ENCODE measurements at places on chromosomes 3 and 15.
A peak's percentile ranks its signal among the peaks of the same experiment; 100 is the strongest.

DNA sequence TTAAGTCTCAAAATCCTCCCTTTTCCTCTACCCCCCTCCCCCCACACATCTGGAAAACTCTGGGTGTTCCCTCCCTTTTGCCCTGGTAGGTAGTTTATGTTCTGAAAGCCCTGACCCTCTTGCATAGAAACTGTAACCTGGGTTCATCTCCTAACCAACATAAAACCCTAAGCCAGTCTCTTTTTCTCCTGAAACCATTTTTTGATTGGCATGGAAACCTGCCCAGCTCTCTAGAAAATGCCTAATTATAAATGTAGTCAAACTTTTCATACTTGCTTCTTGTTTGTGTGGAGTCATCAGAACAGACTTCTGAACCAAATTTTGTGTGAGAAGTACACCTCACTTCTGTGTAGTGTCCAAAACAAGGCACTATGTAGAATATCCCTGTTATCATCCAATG, 1264.4 kb downstream of the SI start:
- DNase-seq: no peak

DNA sequence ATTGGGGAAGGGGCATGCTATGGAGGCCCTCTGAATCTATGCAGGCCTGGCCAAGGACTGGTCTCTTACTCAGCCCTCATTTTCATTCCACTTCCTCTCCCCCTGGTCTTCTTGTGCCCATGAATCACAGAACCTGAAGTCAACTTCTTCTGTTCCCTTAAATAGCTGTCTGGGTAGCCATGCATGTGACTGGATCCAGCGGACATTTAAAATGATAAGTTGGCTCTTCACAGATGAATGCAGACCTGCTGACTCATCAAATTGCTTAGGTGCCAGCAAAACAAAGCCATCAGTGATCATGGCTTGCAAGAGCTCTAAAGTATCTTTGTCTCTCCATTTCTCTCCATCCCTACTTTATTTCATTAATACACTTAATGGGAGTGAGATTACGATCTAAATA, 90.1 kb upstream of the CADPS start:
- no peak for DNase-seq

GRCh38 chr3:161576311-161576710, 79.7 kb downstream of the OTOL1 start:
- DNase-seq: no peak

DNA sequence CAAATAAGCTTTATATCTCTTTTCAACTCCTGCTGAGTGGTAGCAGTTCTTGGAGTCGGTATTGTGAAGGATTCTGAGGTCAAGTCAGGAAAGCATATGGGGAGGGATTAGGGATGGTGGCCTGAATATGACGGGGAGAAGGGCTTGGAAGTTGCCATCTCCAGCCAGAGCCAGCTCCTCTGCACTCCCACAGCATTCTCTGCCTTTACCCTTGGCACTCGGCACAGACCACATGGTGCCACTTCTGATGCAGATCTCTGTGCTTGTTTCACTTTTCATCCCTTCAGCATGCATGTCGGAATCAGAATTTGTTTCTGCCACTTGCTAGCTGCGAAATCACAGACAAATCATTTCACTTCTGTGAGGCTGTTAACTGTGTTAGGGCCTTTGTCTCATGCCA, 52.5 kb downstream of the RAB11A start:
- DNase-seq: no peak

- DNase-seq: no peak
Observed at GRCh38 chr15:29133321-29133720, 136.3 kb downstream of the NSMCE3 start.

- DNase-seq: no peak
Observed at GRCh38 chr3:152192936-152193672, 75.6 kb upstream of the MBNL1 start.

- no peak for DNase-seq
Observed at GRCh38 chr3:48660800-48661400, 1.8 kb downstream of the CELSR3 start.

- no peak for DNase-seq
Observed at GRCh38 chr3:30871720-30872119, 22.7 kb downstream of the GADL1 start.

GRCh38 chr15:44300572-44300971, 12.1 kb downstream of the GOLM2 start:
- no peak for DNase-seq

DNA sequence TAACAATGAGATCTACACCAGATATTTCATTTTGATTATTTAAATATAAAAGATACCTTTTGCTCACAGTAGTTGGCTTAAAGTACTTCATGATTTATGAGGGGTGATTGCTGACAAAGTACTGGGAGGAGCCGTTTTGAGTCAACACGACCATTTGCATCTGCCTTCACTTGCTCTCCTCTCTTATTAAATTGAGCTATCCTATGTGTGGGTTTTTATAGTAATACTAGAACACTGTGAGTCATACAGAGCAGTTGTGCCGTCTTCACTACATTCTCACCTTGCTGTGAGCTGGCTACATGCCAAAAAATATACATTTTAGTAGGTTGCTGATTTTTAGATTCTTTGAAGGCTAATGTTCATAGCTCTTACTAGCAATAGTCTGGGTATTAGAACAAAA, 161.2 kb downstream of the ALCAM start:
- DNase-seq: no peak

DNA sequence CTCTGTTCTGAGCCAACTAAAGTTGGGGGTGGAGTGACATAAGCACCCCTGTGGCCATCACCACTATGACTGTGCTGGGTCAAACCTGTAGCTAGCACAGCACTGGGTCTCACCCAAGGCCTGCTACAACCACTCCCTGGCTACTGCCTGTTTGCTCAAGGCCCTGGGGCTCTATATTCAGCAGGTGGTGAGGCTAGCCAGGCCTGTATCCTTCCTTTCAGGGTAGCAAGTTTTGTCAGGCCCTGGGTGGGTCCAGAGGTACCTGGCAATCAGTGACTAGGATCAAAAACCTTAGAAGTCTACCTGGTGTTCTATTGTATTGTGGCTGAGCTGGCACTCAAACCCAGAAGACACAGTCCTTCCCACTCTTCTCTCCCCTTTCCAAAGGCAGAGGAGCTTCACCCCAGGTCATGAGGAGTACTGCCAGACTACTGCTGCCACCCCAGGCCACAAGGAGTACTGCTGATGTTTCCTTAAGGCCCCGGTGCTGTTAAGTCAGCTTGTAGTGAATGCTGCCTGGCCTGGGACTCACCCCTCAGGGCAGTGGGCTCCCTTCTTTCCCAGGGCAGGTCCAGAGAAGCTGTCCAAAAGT, 170.8 kb downstream of the IGSF11 start:
- no peak for DNase-seq

- no peak for DNase-seq
Observed at GRCh38 chr3:54696313-54696712, 231.5 kb downstream of the LRTM1 start.

DNA sequence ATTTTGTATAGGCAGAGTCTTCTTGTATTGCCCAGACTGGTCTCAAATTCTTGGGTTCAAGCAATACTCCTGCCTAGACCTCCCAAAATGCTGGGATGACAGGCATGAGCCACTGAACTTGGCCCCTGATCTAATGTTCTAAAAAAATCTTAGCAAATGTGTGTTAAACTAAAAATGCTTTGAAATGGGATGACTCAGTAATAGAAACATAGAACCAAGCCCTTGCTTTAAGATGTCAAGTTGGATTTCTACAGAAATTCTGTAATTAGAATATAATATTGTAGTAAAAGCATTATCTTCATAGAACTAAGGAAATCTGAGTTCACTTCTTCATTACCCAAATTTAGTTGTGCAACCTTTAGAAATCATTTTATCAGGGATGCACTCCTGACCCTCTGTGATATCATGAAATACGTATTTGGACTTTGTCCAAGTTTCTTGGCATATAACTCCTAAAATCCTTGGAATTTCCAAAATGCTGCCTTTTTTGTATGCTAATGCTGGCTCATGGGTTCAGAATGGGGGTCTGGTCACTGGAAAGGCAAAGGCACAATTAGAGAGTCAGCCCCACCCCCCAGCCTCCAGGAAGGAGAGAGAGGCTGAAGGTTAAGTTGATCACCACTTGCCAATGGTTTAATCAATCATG, 217.3 kb downstream of the TP63 start:
- DNase-seq: no peak

- DNase-seq: no peak
Observed at GRCh38 chr3:184497804-184498203, 63.8 kb upstream of the EPHB3 start.

GRCh38 chr15:76987896-76988860, 6.7 kb upstream of the PSTPIP1 start:
- DNase-seq: peak; percentile 25

GRCh38 chr3:20539666-20540065, 353.7 kb upstream of the SGO1 start:
- no peak for DNase-seq

DNA sequence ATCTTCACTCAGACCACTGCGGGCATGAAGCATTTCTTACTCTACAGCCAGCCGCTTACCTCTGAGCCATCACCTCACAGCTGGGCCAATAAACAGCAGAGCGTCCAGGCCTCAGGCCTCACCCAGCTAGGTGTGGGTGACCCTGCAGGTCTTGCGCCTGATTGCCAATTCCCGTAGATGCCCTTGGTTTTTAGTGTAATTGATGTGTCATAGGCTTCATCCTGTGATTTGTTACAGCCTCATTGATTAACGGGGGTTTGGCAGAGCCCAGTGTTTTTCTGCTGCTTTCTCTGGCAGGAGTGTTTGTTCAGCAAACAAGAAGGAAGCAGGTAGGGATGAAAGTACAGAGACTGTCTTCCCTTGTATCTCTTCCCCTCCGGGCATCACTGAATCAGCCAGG, 49.6 kb upstream of the BNIP2 start:
- DNase-seq: no peak

DNA sequence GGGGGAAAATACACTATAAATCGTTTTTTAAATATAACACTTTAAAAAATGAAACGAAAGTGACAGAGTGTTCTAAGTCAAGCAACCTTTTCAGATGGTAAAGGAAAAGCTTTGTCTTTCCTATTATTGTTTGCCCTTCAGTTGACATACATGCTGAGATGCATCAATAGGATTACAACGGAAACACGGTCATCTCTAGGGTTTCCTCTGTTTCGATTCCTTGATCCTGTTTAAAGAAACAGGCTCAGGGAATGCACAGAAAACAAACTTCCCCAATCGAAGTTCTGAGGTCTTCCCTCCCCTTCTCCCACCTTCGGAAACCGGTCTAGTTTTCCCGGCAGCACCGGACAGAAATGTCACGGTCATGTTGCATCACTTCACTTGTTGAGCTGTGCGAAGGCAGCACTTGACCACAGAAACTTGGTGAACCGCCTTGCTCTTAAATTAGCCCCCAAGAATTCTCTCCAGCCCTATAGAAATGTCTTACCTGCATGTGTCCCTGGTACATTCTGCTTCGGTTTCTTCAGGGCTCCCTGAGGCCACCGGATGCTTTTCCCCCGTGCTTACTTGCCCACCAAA, 556 bp downstream of the PEX5L start:
- DNase-seq: no peak

DNA sequence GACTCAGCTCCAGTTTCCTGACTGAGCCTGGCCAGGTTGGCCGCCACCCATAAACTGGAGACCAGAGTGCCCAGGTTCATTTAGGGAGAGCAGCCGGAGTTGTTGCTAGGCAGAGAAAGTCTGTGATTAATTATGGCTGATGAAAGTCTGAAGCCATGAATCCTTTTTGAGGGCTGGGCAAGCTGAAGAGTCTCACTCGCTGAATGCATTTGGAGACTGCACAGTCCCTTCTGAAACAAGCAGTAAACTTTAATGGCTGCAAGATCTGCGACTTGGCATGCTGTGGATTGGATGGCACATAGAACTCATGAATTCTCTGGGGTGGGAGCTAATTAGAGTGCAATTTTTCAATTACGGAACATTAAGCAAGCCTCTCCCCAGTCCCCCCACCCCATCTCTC, 282.1 kb downstream of the RPLP1 start:
- DNase-seq: no peak

DNA sequence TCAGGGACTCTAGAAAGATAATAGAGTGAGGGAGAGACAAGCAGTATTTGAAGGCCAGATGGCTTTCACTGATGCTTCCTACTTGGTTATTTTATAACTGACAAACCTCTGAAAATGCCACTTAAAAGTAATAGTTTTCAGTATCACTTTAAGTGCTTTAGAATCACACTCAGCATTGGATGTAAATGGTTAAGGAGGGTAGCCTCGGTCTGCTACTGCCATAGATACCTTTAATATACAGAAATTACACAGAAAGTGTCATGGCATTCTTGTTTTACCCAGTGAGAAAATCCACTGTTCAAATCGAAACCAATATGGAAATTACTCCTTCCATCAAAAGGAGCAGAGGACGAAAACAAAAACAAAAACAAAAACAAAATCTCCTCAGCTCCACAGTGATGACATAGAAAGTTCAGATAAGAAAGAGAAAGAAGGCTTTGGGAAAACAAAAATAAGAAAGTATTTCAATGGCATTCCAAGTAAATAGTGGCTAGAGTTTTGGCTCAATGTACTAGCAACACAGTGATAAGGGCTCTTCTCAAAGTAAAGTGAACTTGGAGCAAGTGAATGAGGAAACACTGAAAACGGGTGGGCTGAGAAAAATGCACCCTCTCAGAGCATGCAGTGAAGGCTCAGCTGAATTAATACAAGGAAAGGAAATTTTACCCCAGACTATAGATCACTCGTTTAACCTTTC, 43.2 kb upstream of the CD47 start:
- no peak for DNase-seq

DNA sequence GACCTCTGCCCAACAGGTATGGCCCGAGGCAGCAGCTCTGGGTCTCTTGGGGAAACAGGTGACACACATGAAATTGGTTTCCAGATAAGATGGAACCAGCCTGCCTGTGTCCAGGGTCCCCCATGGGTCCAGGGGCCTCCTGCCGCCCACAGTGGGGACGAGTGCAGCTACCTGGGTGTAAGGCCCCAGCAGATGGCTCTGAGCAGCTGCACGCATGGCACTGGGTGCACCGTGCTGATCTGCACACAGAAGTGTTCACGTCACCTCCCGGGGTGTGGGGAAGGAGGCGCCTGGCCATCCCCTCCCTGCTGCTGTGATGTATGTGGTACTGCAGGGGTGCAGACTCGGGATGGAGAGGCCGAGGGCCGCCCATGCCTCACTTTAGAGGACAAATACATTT, 63.6 kb downstream of the NIPA2 start:
- no peak for DNase-seq

GRCh38 chr3:135009014-135009413, 214.0 kb downstream of the EPHB1 start:
- DNase-seq: no peak

- no peak for DNase-seq
Observed at GRCh38 chr15:52326756-52327155, 31.2 kb upstream of the MYO5C start.

DNA sequence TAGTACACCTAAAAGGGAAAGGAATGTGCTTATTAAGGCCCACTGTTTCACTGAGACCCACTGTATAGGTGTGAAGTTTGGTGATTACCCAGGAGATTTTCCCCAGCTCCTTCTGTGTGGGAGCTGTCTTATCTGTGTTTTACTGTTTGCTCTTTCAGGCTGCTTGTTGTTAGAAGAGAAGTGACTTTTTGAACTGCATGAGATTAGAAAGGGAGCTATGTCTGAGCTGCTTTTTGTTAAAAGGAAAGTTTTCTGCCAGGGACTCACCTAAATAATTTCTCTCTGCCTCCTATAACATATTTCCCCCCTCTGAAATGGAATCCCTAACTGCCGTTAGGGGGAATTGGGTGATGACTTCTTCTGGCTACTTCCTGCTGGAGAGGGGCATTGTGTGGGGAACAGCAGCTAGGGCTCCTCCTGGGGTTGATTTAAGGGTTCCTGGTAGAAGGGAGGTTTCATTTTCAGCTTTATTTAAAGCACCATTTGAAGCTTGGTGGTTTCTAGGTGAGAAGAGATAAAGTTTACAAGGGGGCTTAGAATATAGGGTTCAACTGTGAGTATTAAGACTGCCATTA, 77.1 kb upstream of the ATP11B start:
- no peak for DNase-seq

- DNase-seq: no peak
Observed at GRCh38 chr3:186458306-186459107, 85.7 kb downstream of the CRYGS start.

Data from GDM1 (cell line).